ENCODE measurements at places on chromosomes 6 and 20.

DNA sequence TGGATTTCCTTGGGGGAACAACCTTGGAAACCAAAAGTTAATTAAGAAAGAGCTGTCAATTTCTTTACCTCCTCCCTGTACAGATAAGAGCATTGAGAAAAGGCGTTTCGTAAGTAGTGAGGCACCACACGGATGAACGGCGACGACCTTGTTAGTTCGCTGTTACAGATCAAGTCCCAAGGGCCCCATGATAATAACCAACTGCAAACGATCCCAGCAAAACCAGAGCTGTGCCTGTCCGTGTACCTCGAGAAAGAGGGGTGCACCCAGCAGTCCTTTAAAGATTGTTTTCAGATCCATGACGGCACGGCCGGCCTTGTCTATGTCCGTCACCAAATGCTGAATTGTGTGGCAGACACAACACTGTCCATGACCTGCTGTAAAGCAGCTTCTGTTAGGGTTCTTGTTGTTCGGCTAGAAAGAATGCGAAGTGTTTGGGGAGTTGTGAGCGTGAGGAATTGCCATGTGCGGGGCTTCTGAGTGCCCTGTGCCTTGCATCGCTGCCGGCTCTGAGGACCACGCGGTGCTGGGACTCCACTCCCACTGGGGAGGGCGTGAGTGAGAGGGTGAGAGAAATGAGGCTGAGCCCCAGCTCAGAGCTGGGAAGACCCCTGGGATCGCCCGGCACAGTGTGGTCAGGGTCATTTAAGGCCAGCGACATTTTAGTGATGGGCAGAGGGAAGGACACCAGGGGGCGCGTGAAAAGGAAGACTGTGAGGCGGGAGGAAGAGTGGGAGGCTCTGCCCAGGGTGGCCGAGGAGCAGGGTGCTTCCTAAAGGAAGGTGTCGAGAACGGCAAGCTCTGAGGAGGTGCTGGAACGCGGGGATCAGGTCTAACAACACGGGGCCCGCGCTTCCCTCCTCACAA is 136.8 kb upstream of the RPS6KA2 start:
- no peak for DNase-seq

- DNase-seq = no peak
These were observed 109.5 kb downstream of the LCA5 start for GRCh38 chr6:79427721-79428120.

- DNase-seq = no peak
These were observed 670 bp downstream of the NCOA5 start for GRCh38 chr20:46089167-46089416.

DNA sequence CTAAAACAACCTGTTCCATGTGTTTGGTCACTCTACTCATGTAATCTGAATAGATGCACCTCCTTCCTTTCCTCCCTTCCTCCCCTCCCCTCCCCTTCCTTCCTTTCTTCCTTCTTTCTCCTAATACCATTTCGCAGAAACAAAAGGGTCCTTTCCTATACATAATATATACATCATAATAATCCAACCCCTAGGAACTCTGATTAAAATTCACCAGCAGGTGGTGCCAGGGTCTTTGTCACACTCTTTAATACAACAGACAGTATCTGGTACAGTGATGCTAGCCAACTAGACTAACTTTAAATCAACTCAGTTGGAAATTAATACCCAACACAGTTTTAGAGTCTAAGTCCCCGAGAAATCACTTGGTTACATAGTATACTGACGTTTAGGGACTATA is 181.2 kb upstream of the SHLD1 start:
- no peak for DNase-seq

GRCh38 chr6:27318973-27319372 is 6.9 kb upstream of the POM121L2 start:
- DNase-seq = no peak

DNA sequence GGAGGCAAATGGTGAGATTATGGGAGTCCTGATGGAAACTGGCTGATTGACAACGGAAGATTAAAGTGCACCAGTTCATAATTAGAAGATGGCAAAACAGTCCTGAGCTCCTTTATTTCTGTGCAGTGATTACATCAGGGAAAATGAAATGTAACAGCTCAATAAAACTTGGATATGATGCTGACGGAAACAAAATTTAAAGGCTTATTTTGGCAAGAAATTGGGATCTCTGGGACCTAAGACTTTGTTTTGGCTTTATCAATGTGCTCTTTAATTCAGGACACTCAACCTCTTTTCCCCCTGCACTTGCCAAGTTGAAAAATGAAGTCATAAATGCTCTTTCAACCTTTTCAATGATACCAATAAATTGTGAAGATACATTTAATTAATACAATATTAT is 226.8 kb downstream of the C6orf118 start:
- DNase-seq = no peak
